ENCODE measurements at places on chromosomes 6 and 20.

DNA sequence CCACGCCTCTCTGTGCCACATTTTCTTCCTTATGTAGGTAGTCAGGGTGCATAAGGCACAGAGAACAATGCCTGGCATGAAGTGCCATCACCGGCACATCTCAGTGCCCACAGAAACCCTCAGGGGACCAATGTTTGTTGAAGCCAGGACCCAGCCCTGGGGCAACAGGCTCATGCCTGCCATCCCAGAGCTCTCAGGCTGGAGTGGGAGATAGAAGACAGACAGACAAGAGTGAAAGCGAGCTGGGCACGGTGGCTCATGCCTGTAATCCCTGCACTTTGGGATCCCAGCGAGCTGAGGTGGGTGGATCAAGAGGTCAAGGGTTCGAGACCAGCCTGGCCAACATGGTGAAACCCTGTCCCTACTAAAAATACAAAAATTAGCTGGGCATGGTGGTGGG is 13.5 kb downstream of the EFCAB8 start:
- no peak for DNase-seq

GRCh38 chr20:61539706-61540360 is 287.8 kb downstream of the CDH4 start:
- DNase-seq, result no peak

DNA sequence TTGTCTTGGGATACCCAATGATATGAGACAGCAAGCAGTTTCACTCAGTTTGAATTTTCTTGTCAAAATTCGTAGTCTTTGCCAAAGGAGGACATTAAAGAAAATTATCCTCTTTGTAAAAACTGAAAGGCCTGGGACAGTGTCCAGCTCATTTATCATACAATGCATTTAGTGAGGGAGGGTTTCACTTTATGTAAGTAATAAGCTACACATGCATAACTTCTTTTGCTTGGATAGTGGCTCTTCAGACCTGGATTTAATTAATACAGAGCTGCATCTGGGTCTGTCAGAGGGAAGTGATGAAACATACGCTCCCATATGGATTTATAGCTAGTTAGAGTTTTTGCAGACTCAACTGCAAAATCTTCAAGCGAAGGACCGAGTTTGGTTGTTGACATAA is 175.6 kb downstream of the PHACTR1 start:
- DNase-seq, result no peak

DNA sequence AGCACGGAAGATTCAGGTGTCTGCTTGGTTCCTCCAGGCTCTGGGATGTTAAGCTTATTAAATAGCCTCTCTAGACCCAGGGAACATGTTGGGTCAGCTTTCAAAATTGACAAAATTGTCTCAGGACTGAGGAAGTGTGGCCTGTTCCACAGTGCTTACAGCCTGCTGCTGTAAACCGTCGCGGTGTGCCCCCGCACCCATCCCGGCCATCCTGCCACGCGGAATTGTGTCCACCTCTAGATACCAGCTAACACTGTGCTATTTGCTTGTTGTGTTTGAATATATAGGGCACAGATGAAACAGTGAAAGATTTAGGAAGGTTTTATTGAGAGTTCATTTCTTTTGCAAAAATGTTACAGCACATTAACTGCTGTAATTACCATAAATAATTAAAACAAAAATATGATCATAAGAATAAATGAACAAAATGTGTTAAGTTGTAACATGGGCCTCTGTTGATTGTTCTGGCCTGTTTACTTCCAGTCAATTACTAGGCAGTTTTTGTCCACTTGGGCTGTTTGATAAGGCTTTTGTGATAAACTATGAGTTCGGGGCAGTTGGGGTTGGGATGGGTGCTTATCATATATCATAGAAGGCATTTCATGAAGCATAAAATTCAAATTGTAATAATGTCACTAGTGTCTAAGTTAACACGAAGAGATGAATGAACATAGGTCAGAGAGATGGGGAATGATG is 77.4 kb downstream of the ARID1B start:
- no peak for DNase-seq

DNA sequence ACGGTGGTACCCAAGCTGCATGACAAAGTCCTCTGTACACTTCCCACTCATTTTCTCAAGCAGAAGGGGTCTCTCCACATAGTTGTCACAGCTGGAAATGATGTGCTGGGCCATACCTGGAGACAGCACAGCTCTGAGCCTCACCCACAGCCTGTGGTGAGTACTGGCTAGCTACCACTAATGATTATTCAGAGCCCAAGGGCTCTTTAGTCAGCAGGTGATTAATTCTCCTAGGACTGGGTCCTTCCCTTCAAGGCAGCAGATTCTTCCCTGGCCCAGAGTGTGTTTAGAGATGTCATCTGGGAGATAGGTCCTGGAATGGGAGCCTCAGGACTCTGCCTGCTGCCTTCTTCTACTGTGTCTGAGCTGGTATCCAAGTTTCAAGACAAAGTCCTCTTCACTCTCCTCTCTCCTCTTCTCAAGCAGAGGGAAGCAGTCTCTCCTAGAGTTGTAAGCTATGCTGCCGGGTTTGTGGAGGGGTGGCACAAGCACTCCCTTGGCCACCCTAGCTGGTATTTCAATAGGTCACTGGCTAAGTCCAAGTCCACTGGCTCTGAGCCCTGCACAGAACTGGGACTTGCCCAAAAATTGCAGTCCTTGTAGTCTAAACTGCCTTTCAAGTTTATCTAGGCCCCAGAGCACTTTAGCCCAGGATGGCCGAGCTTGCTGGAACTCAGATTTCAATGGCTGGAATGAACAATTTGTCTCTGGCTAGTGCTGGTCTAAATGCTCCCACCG is 49.8 kb upstream of the VGLL2 start:
- no peak for DNase-seq

DNA sequence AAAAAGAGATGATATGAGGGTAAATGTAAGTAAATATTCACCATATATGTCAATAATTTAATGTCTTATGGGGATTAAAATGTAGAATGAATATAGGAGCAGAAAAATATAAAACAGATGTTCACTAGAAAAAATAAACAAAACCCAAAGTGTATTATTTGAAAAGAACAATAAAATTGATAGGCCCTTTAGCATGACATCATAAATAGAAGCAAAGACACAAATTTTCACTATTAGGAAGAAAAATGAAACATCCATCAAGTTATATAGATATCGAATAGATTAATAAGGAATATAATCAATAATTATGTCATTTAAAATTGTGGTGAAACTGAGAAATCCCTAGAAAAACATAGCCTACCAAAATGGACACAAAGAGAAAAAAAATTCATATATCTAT is 40.1 kb upstream of the GMDS start:
- DNase-seq, result no peak

DNA sequence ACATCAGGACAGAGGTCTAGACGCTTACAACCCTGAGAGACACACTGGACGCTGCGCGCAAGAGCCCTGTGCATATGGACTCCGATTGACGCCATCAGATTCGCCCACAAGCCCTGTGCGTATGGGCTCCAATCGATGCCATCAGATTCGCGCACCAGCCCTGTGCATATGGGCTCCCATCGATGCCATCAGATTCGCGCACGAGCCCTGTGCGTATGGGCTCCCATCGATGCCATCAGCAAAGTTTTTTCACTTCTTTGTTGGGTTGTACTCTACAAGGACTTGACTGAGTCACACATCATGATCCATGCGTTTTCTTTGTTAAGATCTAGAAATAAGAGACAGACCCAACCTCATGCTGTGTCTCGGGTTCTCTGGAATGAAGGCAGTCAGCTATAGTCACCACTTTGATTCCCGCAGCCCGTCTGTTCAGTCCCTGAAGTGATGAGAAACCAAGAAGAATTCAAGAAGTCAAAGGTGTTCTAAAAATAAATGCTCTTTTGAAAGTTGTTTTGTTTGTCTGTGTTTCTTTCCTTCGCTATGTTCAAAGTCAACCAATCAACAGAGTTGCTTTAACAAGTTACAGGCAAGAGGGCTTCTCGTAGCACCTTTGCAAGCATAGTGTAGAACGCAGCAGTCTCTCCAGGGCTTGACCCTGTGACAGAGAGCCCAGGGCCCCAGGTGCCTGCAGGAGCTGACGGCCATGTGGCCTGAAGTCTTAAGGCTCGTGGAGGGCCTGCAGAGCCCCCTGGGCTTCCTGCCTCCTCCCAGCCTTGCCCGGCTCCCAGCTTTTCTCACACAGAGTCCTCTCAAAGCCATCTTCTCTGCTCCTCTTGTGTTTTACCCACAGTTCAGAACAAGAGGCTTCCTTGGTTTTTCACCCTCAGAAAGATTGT is 7.9 kb downstream of the RPS6KA2 start:
- peak; percentile 89 for DNase-seq

DNA sequence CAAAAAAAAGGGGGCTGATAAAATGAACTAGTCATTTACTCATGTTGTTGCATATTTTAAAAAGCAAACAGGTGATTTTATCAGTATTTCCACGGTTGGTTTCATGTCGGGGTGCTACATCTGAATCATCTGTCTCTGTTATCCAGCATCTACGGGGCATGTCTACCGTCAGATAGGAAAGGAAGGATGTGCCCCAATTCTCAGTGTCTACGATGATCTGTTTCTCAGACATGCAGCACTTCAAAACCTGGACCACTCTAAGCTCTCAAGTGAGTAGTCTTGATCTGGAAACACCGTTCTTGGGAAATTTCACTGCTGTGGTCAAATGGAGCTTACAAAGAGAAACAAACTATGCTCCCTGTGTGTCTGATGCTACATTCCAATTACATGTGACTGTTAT is 240.3 kb upstream of the TAB2 start:
- DNase-seq, result peak; percentile 26

DNA sequence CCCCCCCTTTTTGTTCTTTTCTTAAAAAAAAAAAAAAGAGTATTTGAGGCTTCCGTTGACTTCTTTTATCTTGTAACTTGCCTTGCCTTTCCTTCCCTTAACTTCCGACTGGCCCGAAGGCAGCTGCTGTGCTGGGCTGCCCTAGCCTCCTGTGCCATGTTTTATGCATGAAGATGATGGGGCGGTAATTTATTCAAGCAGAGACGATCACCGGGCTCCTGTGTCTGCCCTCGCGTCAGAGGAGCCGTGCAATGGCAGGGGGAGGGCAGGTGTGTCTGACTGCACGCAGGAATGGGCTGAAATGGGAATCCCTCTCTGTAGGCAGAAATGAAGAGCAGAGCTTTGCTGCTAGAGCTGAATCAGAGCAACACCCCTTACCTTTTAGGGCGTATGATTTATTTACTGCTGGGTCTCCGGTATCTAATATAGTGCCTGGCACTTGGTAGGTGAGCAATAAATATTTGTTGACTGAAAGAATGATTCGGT is 106.3 kb upstream of the RIPOR2 start:
- no peak for DNase-seq
